ENCODE measurements at places on chromosomes 11 and 22. TPM values are rescaled to one million over a fixed set of nuclear protein-coding genes. Genes with fewer than 3 reads are reported as not detected.

The WNT11 gene
- 7.1 TPM for total RNA-seq

The RBM14 gene
- total RNA-seq, result 35.6 TPM

The IL17REL gene
- not detected for total RNA-seq

GRCh38 chr11:27353593-27354358 is 9.2 kb downstream of the CCDC34 start:
- H3K27me3 ChIP-seq, result no peaks in the 10 kb centered on the region
- H3K36me3 ChIP-seq, result peaks cover 2% of the 10 kb centered on the region
- no peak overlapping the region for H3K27ac ChIP-seq
- peaks cover 7% of the 10 kb centered on the region for H3K4me1 ChIP-seq
- no peak for DNase-seq

- no peak overlapping the region for H3K4me3 ChIP-seq
- no peaks in the 10 kb centered on the region for H3K27me3 ChIP-seq
- no peak for DNase-seq
Measured at GRCh38 chr11:129720994-129721393, 94.7 kb upstream of the TMEM45B start.

- H3K27me3 ChIP-seq, result peaks cover 2% of the 10 kb centered on the region
- H3K36me3 ChIP-seq, result no peaks in the 10 kb centered on the region
- H3K4me3 ChIP-seq, result no peak overlapping the region
- H3K27ac ChIP-seq, result no peak overlapping the region
- no peaks in the 10 kb centered on the region for H3K4me1 ChIP-seq
Measured at GRCh38 chr11:123545726-123546270, 108.6 kb downstream of the SCN3B start.

DNA sequence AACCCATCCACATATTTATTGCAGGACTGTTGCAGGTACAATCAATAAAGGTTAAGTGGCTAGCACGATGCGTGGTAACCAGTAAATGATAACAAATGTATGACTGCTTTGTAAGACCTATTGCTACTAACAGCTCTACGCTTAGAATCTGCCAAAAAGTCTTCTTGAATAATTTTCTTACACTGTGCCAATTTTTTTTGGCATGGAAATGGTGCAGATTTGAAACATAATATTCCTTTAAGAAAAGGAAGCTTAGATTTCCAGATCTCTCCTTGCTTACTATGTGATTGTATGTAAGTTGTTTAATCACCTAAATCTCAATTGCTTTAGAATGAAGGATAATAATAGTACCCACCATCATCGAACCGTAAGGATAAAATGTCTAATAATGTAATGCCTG is 192.0 kb downstream of the LRRC4C start:
- no peak overlapping the region for H3K27ac ChIP-seq
- H3K4me3 ChIP-seq, result no peak overlapping the region
- H3K4me1 ChIP-seq, result no peaks in the 10 kb centered on the region
- H3K36me3 ChIP-seq, result no peaks in the 10 kb centered on the region
- no peaks in the 10 kb centered on the region for H3K27me3 ChIP-seq

Data from psoas muscle (tissue), 8 donors.